GM06990 (cell line): ENCODE measurements at places on chromosomes 2 and 18.

DNA sequence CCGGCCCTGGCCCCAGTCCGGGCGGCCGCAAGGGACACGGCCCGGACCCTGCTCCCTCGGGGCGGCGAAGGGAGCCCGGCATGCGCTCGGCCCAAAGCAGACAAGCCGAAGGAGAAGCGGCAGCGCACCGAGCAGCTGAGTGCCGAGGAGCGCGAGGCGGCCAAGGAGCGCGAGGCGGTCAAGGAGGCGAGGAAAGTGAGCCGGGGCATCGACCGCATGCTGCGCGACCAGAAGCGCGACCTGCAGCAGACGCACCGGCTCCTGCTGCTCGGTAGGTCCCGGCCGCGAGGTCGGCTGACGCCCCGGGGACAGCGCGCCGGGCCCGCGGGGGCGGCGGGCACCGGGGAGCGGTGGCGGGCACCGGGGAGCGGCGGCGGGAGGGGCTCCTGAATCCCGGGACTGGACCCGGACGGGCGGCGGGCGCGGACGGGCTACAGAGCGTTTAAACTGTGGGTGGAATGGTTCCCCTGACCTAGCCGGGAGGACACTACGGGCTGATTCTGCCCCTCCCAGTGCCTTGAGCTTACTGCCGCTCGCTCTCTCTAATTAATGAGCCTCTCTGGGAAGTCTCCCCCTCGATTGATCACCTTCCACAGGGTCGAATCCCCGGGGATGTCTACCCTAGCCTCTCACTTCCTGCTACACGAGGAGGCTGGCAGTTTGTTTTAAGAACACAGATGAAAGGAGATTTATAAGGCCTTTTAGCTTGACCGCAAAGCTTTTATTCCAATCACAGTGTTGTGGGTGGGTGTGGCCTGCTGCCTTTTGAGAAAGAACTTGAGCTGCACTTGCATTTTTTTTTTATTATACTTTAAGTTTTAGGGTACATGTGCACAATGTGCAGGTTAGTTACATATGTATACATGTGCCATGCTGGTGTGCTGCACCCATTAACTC, 853 bp downstream of the GNAL start:
- DNase-seq: peak; percentile 22

GRCh38 chr2:158131919-158132566, 30.4 kb downstream of the UPP2 start:
- DNase-seq: no peak

DNA sequence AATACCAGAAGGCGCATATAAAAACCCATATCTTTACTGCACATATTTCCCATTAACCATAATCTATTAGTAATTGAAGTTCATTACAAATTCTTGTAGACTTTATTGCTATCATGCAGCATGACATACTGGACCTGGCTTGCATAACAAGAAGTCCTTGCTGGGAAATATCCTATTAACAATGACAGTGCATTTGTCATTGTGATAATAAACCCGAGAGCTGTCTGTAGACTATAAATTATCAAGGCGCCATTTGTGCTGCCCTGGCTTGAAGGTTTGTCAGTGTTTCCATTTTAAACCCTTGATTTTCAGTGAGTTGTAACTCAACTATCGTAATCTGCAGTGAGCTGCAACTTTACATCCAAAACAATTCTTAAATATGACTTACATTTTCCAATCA, 59.0 kb downstream of the HNMT start:
- DNase-seq: no peak

- no peak for DNase-seq
Observed at GRCh38 chr18:10387399-10387798, 67.0 kb upstream of the APCDD1 start.

- no peak for DNase-seq
Observed at GRCh38 chr2:102754456-102755145, 7.2 kb upstream of the TMEM182 start.

DNA sequence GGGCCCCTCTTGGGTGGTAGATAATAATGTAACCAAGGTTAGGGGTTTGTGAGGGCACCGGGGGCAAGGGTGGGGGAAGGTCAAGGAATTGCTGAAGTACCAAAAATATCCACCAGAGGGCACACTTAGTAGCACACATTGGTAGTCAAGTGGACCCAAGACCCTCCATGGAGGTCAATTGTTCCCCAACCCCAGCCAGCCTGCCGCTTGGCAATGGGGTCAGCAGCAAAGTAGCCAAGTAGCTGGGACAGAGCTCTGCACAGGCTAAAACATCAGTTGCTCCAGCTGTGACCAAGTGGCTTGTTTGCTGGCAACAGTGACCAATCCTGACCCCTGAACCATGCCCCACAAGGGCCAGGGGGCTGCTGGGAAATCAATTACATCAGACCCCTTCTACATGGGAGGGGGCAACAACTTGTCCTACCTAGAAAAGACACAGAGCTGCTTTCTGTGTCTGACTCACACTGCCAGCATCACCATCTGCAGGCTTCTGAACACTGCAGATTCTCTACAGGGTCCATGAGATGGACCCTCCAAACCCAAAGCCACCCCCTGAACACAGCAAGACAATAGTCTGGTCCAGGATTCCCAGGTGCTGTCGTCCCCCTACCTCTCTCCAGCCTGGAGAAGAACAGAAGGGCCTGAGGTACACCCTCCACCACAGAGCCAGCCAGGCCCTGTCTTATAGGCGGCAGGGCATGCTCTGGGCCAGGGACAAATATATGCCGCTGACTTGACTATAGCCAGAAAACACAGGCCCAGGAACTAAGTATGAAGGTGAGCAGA, 76.0 kb downstream of the EMX1 start:
- DNase-seq: peak; percentile 26

DNA sequence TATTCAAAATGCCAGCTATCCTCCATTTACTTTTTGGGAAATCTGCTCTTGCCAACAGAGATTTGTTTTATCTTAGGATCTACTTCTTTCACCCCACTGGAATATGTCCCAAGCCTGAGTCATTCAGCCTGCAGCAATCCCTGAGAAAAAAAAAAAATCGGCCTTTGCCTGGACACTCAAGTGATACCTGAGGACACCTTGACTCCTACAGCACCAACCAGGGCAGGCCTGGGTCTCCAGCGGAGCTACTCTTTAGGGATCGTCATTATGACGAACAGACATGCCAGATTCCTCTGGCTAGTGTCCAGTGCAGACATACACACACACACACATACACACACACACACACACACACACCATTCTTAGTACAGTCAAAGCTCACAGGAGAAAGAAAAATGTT, 2.2 kb upstream of the UGT1A6 start:
- no peak for DNase-seq

DNA sequence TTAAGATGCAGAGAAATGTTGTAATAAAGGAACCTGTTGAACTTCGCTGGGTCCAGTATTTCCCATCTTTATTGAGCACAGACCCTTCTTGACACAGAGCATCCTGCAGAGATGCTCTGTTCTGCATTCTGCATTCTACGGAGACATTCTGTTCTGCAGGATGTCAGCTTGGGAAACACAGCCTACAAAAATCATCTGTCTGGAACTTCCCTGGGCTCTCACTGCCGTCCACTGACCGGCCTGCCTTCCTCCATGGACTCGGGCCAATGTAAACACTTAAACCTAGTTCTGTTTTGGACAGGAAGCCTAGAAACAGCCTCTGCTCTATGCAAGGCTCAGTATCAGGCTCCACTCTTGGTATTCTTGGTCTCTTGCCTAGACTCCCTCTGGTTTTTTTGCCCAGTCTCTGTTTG, 90.0 kb upstream of the PPP1CB start:
- DNase-seq: no peak

GRCh38 chr2:70948337-70949003, 12.8 kb downstream of the ATP6V1B1 start:
- peak; percentile 59 for DNase-seq

GRCh38 chr2:178268435-178268834, 74.1 kb downstream of the OSBPL6 start:
- DNase-seq: no peak

GRCh38 chr2:1965726-1966125, 221.4 kb upstream of the PXDN start:
- DNase-seq: no peak

GRCh38 chr18:48139431-48140347, 209.2 kb upstream of the SMAD2 start:
- DNase-seq: no peak

- no peak for DNase-seq
Observed at GRCh38 chr2:10329880-10330699, 27.4 kb downstream of the HPCAL1 start.

- no peak for DNase-seq
Observed at GRCh38 chr2:86648681-86649080, 25.0 kb upstream of the RNF103 start.

- DNase-seq: no peak
Observed at GRCh38 chr2:238465487-238466242, 38.9 kb downstream of the ASB1 start.

DNA sequence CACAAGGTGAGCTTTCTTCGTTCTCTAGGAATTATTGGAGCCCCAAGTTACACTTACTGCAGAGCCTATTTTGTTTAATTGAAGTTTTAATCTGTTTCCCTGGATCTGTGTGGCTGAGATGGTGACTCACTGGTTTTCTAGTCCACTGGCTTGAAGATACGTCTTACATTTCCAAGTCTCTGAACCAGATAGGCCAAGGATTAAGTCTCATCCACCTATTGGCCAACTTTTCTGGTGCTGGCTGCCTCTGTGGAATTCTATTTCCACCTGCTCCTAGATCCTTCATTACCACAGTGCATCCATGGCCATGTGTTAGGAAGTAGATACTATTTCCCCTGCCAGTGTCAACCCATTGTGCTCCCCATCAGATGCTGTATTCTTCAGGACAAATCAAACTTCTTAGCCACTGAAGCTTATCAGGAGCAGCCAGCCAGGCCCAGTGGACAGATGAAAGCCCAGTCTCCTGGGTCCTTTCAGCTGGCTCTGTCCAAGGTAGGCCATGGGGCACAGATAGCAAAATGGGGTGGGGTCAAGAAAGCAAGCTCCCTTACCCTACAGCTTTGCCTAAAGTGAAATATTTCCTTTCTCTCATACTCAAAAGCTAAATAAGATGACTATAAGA, 198.8 kb upstream of the TCF4 start:
- no peak for DNase-seq

GRCh38 chr18:13376298-13376840, 157.8 kb downstream of the LDLRAD4 start:
- DNase-seq: no peak

DNA sequence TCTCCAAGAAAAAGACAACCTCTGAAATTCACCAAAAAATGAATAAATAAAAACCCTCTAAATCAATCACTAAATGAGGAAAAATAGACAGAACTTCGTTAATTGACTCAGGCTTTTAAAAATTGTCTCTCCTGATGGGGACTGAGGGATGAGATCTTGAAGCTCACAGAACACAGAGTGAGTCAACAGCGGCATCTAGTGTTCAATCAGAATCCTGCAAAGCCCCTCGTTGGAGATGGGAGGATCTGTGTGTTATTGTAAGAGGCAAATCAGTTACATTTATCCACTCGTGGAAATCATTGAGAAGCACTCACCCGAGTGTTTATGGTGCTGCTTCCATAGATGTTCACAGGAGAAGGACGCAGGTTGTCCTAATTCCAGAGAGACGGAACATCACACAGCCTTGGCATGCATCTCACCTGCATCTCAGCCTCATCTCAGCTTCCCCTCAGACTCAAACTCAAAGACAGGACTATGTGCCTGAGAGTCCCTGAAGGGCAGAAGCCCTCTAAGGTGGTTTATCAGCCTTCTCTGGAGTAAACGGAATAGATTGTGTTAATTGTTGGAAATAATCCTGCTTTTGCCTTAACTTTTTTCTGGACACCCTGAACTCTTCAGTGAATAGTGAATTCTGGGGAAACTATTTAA, 82.0 kb downstream of the MREG start:
- no peak for DNase-seq
